ENCODE measurements at places on chromosomes 4 and X.

DNA sequence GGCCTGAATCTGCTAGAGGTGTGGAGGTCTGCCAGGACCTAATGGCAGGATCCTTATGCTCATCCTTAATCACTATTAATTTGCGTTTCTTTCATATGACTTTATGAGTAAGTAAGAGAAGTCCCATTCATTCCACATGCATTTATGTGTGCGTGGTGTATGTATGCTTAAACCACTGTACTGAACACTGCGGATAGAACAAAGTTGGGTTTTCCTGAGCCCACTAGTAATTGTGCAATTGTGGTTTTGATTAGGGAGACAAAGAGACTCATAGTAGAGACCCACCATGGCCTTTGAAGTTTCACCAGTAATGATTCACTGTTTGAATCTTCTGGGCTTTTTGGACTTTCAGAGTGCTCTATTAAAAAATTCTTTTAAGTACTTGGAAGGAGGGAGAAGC is 498.5 kb upstream of the DIPK2B start:
- no peak for DNase-seq

- DNase-seq: no peak
These were observed 146.4 kb downstream of the AMMECR1 start for GRCh38 chrX:110171442-110171841.

- DNase-seq: no peak
These were observed 6.2 kb downstream of the HDAC8 start for GRCh38 chrX:72566448-72566847.

- no peak for DNase-seq
These were observed 80.3 kb downstream of the DDIT4L start for GRCh38 chr4:100109921-100110320.

DNA sequence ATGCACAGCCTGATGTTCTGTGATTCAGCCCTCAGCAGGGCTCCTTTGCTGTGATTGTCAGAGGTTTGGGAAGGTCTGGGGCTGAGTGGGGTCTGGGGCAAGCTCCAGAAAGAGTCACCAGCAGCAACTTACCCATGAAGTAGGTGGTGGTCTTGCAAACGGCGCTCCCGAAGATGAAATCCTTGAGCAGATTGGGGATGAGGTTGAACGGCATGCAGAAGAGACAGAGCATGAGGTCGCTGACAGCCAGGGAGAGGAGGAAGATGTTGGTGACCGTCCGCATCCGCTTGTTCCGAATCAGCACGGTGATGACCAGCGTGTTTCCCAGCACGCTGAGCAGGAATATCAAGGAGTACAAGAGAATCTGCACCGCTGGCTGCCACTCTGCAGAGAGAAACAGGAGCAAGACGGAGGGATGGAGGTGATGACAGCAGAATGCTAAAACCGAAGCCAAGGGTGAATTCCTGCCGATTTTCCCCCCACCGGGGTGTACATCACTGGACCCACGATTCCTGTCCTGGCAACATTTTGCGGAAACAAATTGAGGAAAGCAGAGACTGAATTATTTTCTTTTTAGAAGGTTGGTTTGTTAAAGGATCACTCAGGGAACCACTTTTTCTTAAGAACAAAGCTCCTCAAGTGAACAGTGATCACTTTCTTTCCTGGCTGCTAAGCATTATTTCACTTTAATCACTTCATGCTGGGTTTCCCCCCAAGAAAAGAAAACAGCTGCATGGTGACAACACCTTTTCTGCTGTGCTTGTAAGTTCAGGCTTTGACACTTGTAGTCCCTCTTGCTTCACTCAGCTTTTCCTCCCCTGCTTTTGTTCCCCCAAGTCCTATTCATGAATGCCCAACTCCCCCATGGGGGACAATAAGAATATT is 941 bp downstream of the CCKAR start:
- no peak for DNase-seq

DNA sequence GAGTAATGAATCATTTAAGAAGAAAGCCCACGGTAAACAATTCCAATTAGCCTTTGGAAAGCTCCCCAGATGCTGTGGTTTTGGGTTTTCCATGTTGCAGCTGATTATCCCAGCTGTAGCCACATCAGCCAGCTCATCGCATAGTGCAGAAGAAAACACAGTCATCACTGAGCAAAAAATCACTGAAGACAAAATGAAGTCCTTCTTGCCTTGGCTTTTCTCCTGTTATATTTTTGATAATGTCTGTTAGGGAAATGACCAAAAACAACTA is 193.0 kb upstream of the C1QTNF7 start:
- DNase-seq: no peak

Data from aorta (tissue), 5 donors.